Activated T-cell treated with anti-CD3 and anti-CD28 coated beads for 24 hours (primary cell): ENCODE measurements at places on chromosomes 2 and 18.

- no peak for DNase-seq
These were observed 257.7 kb downstream of the TXNL1 start for GRCh38 chr18:56380685-56381084.

DNA sequence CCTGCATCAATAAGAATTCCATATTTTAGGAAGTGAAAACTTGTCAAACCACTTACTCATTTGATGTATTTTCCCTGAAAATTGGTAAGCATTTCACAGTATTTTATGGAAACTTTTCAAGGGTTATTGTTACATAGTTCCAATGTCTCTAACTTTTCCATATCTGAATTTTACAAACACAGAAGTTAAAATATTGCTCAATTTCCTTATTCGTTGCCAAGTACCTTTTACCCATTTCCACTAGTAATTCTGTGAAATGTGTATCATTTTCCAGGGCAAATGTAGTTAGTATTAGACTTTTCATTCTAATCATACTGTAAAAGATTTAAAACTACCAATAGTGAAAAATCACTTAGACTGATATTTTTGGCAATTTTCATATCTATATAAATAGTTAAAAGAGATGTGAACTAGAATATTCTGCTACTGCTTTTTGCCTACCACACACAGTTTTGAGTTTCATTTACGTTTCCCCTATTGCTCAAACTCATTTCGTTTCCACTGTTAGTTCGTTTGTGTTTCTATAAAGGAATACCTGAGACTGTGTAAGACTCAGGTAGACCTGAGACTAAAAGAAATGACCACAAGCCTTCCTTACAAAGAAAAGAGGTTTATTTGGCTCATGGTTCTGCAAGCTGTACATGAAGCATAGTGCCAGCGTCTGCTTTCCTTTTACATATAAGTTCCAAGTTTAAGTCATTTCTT is 86.3 kb downstream of the PMS1 start:
- DNase-seq = no peak

- no peak for DNase-seq
These were observed 49.0 kb upstream of the GLI2 start for GRCh38 chr2:120686511-120687168.

GRCh38 chr2:184859187-184859586 is 260.9 kb downstream of the ZNF804A start:
- no peak for DNase-seq

DNA sequence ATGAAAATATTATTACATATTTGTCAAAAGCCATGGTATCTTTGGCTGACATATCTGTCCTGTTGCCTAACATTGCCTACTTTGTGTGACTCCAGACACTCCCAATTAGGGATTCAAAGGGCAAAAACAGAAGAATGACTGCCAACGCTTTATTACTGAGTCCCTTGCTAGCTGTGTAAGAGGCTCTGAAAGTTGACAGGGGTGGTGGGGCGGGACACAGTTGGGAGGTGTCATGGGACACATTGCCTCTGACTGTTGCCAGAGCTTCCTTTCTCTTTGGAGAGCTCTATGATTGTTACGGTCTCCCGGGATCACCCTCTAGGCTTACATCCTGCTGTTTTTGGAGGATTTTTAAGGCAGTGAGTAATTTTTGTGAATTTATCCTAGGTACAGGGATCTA is 249.6 kb upstream of the ACVR2A start:
- DNase-seq = no peak

DNA sequence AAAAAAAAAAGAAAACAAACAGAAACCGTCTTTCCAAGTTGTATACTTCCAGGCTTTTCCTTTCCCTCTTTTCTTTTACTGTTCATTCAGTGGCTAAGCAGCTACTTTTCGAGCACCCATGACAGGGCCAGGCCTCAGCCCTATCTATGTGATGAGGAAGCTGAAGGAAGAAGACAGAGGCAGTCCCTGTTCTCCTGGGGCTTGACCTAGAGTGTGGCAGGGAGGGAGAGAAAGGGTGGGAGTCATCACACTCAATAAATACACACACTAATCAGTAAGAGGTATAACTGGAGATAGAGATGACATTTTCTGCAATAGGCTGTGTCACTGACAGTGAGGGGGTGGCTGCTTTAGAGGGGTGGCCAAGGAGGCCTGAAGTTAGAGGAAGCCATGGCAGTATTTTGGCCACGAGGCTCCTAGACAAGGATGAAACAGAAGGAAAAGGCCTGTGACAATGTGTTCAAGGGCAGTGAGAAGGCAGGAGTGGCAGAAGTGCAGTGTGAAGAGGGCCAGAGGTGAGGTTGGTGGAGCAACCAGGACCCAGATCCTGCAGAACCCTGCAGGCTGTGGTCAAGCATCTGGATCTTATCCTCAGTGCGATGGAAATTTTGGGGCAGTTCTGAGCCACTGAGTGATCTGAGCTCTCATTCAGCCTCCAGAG is 131.8 kb upstream of the TTC39C start:
- no peak for DNase-seq

- DNase-seq = no peak
These were observed 251.6 kb upstream of the NCKAP5 start for GRCh38 chr2:133819906-133820305.

DNA sequence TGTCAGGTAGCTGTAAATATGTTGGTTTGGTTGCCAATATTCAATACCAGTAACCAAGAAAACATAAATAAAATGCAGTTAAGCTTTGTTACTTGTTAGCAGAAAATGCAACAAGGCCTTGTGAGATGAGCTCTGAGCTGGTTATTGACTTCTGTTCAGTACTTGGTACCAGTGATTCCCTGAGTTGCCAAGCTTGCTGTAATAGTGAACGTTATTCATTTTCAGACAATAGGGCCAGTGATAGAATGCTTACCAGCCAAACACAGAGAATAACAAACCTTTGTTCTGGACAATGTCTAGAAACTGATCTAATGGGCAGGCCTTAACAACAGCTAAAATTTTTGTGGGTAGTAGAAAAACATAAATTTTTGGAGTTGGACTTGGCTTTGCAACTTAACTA is 29.5 kb downstream of the RASGRP3 start:
- DNase-seq = no peak
